Dermis blood vessel endothelial cell (primary cell): ENCODE measurements at places on chromosomes 4 and X. TPM values are rescaled to one million over a fixed set of nuclear protein-coding genes. Genes with fewer than 3 reads are reported as not detected.
A peak's percentile ranks its signal among the peaks of the same experiment; 100 is the strongest.

- no peak for DNase-seq
These were observed 47.1 kb downstream of the ALG13 start for GRCh38 chrX:111728096-111728495.

DNA sequence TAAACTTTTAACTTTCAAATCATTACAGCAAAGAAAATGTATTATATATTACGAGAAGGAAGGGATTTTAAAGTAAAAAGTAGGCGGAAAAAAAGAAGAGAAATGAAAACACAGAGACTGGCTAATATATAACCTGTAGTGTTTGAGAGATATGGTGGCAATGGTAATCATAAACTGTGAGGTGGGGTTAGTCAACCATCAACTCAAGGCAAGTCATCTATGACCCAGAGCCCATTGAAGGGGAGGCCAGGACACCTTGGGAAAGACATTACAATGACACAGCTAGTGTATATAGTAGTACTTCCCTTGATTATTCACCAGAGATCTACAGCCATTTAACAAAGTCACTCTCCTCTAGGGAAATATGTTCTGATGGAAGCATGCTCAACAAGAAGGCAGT, 423.9 kb upstream of the PITX2 start:
- no peak for DNase-seq

DNA sequence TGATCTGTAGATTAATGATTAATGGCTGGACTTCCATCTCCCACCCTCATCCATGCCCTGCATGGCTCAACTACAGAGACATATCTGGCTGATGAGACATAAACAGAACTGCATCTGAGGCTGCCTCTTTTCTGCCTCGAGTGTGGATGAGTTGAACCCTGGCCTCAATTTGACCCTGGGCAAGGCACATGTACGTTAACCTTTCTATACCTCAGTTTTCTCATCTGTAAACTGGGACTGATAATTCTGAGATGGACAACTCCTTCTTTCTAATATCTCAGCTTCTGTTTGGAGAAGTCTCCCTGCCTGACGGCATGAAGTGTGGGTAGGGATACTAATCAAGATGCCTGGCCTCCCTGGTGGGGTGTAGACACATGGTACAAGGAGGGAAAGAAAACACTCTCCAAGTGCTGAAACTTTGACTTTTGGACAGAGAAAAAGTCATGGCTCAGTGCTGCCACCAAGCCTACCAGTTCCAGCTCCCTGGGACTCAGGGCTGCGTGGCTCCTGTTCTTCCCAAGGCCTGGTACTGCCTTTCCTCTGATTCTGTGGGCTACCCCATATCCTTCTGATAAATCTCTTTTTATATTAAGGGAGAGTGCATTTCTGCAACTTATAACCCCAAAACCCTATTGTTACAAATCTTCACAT, 64.4 kb downstream of the HAUS3 start:
- no peak for DNase-seq

DNA sequence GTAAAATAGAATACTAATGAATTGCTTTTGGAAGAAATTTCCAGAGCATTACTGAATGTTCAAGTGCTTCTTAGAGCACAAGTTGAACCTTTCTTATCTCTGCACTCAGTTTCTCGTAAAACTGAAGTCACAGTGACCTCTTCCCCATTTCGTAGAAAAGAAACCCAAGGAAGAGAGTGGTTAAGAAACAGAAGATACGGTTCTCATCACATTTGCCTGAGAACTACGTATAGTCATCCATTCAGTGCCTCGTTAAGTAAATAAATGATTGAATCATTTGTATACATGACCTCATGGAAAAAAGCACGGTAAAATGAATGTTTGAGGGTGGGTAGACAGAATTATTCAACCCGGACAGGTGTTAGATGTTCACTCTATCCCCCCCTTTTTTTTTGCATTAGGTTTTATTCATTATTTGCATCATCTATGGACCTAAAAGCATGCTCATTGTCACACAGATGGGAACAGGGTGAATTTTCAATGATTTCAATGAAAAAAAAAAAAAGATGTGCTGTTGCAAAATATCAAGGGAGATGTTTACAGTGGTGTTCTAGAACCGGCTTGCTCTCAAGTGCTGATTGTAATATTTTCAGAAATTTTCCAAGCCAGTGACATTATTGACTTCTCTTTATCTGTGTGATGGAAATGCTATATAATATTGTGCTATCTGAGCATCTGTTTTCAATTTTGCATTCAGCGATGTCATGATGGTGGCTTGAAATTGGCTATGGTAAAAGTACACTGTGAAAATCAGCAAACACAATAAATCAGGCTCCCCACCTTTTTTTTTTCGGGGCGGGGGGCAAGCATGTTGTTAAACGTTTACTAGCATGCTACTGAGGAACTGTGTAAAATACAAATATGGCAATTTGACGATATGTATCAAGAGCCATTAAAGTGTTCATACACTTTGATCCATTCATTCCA, 4.3 kb downstream of the RHOH start:
- DNase-seq, result no peak

DNA sequence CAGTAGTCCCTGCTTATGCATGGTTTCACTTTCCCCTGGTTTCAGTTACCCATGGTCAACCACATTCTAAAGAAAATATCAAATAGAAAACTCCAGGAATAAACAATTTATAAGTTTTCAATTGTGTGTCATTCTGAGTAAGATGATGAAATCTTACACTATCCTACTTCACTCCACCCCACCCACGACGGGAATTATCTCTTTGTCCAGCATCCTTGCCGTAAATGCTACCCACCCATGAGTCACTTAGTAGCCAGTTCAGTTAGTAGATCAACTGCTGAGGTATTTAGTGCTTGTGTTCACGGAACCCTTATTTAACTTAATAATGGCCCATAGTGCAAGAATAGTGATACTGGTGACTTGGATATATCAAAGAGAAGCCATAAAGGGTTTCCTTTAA, 91.4 kb downstream of the KLHL13 start:
- DNase-seq, result no peak

GRCh38 chrX:7596822-7597221, 246.1 kb upstream of the VCX start:
- no peak for DNase-seq

DNA sequence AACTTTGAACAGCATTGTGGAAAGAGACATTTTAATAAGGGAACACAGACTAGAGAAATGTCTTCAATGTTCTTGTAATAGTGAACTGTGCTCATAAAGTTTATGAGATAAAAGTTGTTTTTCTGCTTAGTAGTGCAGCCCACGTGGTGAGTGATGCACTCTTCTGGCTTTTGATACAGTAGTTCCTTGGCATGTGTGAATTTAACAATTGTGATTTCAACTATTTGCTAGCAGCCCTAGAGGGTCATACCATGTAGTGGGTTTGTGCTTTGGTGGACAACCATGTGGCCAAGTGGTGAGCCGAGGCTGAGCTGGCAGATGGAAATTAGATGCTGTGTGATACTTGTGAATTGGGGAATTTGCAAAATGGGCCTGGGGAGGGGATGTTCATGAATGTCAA, 116.2 kb upstream of the SLC4A4 start:
- no peak for DNase-seq

DNA sequence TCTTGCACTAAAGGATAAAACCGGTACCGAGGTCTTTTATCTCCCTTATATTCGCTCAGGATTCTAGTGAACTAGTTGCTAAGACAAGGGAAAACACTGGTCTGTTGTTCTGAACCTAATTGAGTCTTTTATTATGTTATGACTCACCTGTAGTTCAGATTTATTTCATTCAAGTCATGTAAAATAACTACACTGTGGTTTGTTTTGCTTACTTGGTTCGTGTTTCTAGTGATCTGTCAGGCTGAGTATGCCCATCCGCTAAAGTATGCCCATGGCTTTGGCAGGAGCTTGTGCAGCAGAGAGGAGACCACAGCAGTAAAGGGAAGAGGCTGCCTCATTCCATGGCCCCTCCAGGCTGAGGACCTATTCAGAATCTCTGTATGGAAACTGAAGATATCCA, 126.1 kb downstream of the AFF1 start:
- DNase-seq, result no peak

DNA sequence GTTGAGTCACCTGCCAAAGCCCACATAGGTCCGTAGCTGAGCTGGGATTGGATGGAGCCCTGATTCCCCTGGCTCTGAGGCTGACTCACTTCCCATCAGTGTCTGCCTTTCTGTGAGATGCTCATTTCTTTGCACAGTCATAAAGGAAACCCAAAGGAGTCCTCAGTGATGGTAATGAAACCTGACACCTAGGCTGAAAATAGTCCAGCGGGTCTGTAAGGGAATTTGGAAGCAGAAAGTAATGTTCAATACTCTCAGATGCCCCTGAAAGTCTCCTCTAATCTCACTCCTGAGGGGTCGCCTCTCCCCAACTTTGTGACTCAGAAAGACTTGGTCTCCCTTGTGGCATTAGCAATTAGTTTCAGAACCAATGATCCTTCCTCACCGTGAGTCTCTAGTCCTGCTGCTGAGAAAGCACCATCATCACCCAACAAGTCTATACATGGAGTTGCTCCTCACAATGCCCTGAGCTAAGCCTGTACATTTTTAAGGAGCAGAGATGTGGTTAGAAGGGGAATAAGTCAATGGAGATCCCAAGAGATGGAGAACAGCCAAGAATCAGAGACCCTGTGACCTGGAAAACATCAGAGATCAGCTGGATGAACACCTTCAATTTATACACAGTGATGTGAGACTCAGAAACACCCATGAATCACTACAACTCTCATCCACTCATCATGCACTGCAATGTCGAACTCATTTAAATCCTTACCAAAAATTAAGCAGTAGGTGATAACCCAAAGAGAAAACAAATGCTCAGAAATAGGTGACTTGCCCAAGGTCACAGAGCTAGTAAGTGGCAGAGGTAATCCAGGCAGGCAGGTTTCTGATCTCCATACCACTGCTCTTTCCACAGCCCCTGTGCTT, 219.0 kb upstream of the CPEB2 start:
- no peak for DNase-seq

GRCh38 chr4:38003628-38004027, 43.4 kb downstream of the PTTG2 start:
- DNase-seq, result no peak

- DNase-seq, result peak; percentile 86
These were observed 35.7 kb downstream of the LDB2 start for GRCh38 chr4:16862697-16863096.

GRCh38 chrX:68999931-69000330, 165.3 kb downstream of the PJA1 start:
- peak; percentile 45 for DNase-seq

DNA sequence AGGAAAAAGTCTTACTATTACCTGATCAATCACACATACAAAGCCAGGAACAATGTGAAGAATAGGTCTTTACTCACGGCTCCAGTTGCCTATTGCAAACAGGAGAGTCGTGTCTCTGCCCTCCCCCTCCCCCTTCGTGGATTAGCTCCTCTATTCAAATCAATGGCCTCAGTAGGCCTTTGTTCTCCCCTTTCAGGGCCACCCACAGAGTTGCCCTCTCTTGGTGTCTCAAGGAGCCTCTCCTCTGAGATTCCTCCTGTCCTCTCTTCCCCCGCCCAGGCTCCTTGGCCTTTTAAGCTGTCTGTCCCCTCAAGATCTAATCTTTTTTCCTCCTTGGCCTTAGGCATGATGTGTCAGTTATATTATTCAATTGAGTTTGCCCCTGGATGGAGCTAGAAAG, 107.2 kb upstream of the NALF2 start:
- no peak for DNase-seq

DNA sequence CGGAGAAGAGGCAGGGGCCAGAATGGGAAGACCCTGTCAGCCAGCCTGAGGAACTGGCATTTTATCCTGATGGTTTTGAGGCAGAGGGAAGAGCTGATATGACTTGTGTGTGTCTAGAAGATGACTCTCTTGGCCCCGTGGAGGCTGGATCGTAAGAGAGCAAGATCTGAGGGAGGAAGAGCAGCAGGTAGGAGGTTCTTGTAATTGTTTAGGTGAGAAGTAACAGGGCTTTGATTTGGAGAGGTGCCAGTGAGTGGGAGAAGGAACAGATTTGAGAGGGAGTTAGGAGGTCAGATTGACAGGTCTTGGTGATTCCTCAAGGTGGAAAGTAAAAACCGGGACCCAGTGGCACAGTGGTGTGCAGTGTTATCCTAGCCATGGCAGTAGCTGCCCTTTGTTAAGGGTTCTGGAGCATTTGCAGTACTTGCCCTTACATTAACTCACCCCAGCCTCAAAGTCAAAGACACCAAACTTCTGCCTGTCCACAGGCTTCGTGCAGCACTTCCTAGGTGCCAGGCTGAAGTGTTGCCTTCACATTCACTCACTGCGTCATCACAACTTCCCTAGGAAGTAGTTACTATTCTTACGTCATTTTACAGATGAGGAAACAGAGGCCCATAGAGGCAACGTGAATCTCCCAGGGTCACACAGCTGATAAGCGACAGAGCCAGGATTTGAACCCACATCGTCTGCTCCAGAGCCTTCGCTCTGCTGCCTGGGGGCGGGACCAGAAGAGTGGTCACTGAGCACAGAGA, 23.7 kb downstream of the RTL5 start:
- no peak for DNase-seq

DNA sequence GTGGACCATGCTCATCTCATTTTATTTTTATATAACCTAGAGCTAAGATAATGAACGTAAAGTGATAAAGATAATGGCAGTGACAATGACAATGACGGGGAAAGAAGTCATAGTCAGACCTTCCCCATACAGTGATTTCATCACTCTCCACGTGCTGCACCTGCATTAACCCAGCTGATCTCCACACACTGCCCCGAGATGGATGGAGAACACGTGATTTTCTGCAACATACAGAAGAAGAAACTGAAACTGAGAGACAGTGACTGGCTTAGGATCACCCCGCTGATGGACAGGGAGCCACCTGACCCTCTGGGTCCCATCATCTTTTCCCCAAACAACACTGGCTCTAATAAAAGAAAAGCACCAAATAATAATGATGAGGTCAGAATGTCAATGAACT, 22.0 kb downstream of the EVC2 start:
- DNase-seq, result no peak

- DNase-seq, result peak; percentile 38
These were observed 110.7 kb upstream of the GALNT7 start for GRCh38 chr4:173057901-173058300.

GRCh38 chr4:78337244-78338020, 214.1 kb upstream of the ANXA3 start:
- DNase-seq, result no peak

- no peak for DNase-seq
These were observed 25.3 kb downstream of the STARD8 start for GRCh38 chrX:68672581-68673318.

- DNase-seq, result no peak
These were observed 53.7 kb downstream of the NAA11 start for GRCh38 chr4:79272126-79272525.

Gene CT45A2
- total RNA-seq, result not detected in 2 replicates

Gene UCP1
- not detected in 2 replicates for total RNA-seq

Gene MTNR1A
- not detected in 2 replicates for total RNA-seq

Gene APELA
- total RNA-seq, result not detected in 2 replicates

Gene MAGEA2B
- total RNA-seq, result not detected in 2 replicates

Gene ARAP2
- total RNA-seq, result 0.23 and 1.9 TPM in 2 replicates

Gene UGT2B11
- not detected in 2 replicates for total RNA-seq

Gene COL4A5
- 48.0 and 54.9 TPM in 2 replicates for total RNA-seq

Gene AIMP1
- 21.3 and 29.4 TPM in 2 replicates for total RNA-seq

Gene OTUD6A
- not detected in 2 replicates for total RNA-seq

Gene ZNF630
- 1.5 and 3.2 TPM in 2 replicates for total RNA-seq

Gene IL3RA
- 23.6 and 64.7 TPM in 2 replicates for total RNA-seq

Gene AWAT1
- not detected in 2 replicates for total RNA-seq

Gene DMRTC1
- not detected in 2 replicates for total RNA-seq

Gene ALAS2
- not detected in 2 replicates for total RNA-seq

Gene RHOXF2B
- not detected in 2 replicates for total RNA-seq
